Stimulated activated CD4-positive, alpha-beta T cell treated with anti-CD3 and anti-CD28 coated beads, Interleukin-12 subunit alpha, Interleukin-12 subunit beta, amount 100 ng/mL, for 48 hours (primary cell): ENCODE measurements at places on chromosomes 2 and 18.

DNA sequence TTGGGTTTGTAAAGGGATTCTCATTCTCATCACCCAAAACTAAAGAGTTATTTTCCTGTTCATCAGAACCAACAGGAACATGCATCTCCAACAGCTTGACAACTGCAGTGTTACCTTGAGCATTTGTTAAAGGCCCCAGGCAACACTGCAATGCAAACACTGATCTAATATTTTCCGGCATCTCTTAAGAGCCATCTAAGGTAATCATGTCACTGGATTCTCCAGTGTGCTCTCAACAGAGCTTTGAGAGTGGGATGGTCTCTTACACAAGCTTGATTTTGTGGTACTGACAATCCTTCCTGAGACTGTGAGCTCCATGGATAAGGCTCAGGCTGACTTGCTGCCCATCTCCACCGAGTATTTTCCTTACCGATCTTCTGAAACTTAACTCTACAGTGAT, 90.5 kb upstream of the ITGB6 start:
- no peak for DNase-seq

GRCh38 chr18:22813648-22814328, 119.3 kb upstream of the RBBP8 start:
- DNase-seq: no peak

DNA sequence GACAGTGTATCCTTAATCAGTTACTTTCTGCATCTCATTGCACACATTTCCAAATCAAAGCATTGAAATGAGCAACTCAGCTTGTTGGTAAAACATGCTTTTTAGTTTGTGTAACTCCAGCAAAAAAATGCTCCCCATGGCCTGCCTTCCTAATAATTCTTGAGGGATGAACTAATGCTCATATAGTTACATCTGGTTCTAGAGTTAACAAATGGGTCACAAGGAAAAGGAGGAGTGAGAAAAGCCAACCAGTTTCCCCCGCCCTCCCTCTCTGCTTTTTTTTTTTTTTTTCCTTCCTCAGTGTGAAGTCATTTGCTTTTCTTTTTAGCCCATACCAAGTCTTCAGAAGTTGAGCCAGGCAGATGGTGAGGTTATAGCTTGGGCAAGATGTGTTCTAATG, 231.7 kb downstream of the MTX2 start:
- no peak for DNase-seq

- DNase-seq: no peak
These were observed 36.2 kb upstream of the LPIN1 start for GRCh38 chr2:11710210-11710609.

DNA sequence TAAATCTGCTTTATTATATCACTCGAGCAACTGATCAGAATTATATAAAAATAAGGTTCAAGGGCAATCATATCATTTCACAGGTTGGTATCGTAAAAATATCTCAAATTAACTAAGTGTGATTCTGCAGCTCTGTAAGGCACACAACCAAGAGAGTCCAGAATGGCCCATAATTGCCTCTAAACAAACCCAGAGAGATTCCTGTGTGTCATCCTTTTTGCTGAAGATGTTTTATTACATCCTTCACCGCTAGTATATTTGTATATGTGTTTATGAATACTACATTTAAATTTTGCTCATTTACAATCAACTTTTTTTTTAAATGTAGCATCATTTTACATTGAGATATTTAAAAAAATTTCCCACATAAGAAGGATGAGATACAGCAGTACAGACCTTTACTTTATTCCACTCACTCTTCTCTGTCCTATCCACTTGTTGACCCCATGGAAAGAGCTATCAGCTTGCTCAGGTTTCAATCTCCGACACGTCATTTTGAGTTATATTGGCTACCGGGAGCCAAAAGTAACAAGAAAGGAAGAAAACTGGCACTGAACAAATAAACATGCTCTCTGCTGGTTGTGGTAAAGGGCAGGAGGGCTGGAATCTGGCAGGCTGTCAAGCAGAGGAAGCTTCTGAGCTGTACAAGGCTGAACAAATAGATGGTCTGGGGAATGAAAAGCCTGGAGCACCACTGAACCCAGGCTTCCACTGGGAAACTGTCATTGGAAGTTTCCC, 23.1 kb downstream of the PLA2R1 start:
- no peak for DNase-seq

DNA sequence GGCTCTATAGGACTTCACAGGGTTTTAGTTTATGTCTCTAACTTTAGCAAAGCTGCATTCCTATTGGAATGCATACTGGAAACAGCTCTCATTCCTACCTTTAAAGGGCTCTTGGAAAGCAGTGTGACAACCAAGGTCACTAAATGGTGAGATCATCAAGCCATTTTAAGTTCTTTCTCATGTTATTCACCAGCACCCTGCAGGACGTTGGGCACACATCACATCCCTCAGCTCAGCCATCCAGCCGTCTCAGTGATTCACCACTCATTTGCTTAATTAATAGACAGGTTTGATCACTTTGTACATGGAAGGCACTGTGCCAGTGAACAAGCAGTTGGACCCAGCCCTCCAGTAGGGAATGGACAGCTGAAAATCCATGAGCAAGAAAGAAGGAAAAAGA, 32.2 kb upstream of the RBM44 start:
- DNase-seq: no peak

- no peak for DNase-seq
These were observed 337.9 kb upstream of the SALL3 start for GRCh38 chr18:78641689-78642231.

- DNase-seq: no peak
These were observed 5.4 kb downstream of the SNTG2 start for GRCh38 chr2:955829-956731.

DNA sequence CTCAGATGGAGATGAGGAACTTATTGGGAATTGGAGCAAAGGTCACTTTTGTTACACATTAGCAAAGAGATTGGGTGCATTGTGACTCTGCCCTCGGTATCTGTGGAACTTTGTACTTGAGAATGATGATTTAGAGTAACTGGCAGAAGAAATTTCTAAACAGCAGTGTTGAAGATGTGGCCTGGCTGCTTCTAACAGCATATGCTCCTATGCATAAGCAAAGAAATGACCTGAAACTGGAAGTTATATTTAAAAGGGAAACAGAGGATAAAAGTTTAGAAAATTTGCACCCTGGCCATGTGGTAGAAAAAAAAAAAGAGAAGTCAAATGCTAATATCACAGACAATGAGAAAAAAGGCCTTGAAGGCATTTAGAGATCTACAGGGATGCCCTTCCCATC, 256.8 kb upstream of the ZC3H15 start:
- no peak for DNase-seq

- no peak for DNase-seq
These were observed 148.8 kb upstream of the SRD5A2 start for GRCh38 chr2:31729442-31730092.

DNA sequence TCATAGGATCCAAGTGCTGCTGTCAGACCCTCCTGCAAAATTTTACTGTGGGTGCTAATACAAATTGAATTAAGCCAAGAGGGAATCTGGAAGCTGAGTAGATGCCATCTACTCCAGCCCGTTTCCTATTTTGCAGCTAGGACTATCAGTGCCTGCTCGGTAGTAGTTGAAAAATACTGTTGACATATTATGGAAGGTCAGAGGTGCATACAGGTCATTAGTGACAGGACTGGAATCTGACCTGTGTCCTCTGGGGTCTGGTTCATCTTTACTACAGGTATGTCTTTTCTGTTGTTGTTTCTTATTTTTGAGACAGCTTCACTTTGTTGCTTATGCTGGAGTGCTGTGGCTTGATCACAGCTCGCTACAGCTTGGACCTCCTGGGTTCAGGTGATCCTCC, 58.8 kb downstream of the MAP4K4 start:
- no peak for DNase-seq
